Erythroblast (primary cell): ENCODE measurements at places on chromosomes 4 and X.
A peak's percentile ranks its signal among the peaks of the same experiment; 100 is the strongest.

GRCh38 chrX:40922307-40922706 is 162.9 kb upstream of the USP9X start:
- peak; percentile 24 for DNase-seq

DNA sequence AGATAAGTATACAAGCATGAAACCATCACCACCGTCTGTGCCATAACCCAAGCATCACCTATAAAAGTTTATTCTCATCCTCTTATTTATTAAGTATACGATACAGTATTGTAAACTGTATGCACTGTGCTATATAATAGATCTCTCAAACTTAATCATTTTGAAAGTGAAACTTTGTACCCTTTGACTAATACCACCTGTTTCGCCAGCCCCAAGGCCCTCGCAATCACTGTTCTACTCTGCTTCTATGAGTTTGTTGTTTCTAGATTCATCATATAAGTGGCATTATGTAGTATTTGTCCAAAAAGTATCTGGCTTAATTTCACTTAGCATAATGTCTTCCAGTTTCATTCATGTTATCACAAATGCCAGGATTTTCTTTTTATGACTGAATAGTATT is 72.1 kb upstream of the DOCK11 start:
- DNase-seq, result no peak

GRCh38 chrX:44873415-44874276 is 658 bp downstream of the KDM6A start:
- DNase-seq, result peak; percentile 65

GRCh38 chrX:14899607-14900006 is 26.4 kb downstream of the MOSPD2 start:
- no peak for DNase-seq

DNA sequence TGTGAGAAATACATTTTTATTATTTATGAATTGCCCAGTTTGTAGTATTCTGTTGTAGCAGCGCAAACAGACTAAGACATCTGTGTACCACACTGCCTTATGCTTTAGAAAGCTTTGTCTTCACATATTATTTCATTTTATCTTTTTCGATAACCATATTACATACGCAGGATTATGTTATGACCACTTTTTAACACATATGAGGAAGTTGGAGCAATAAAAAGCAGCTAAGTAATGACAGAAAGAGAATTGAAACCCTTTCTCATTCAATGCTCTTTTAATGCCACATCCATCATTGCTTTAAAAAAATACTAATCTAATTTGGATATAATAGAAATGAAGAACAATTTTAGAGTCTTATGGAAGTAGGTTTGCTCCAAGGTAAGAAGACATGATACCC is 99.7 kb downstream of the CT47B1 start:
- no peak for DNase-seq

DNA sequence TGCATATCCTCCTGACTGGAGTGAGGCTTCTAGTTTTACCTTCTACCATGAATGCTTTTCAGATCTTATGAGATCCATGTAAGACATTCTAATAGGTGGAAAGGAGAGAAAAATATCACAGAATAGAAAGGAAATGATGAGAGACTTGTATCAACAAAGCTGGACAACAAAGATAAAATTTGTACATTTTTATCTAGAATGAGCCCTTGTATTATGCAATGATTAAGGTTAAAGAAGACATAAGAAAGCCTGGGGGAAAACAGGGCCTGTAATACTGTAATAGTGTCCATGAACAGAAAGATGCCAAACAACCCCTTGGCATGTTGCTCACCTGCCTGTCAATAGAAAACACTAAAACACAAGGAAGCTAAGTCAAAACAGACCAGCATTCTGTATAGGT is 44.2 kb upstream of the SCRG1 start:
- DNase-seq, result peak; percentile 51

DNA sequence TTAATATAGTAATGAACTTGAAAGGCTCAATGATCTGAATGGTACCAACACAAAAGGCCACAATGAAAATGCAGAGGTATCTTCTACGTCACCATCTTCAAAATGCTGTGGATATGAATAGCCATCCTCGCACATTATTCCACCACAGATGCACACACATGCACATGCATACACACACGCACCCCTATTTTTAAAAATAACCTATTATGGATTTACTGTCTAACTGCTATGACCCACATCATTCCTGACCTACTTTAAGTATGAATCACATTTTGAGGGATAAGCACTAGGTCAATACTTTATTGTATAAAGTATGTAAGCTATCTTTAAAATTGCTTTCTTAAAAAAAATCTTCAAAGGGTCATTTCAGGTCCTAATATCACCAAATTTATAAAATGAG is 24.4 kb upstream of the CORIN start:
- DNase-seq, result no peak

GRCh38 chrX:45715748-45716147 is 515.1 kb upstream of the DIPK2B start:
- DNase-seq, result no peak

- DNase-seq, result no peak
These were observed 107.1 kb upstream of the SORBS2 start for GRCh38 chr4:185919107-185919506.

GRCh38 chr4:108003982-108004515 is 14.4 kb downstream of the HADH start:
- DNase-seq, result no peak

DNA sequence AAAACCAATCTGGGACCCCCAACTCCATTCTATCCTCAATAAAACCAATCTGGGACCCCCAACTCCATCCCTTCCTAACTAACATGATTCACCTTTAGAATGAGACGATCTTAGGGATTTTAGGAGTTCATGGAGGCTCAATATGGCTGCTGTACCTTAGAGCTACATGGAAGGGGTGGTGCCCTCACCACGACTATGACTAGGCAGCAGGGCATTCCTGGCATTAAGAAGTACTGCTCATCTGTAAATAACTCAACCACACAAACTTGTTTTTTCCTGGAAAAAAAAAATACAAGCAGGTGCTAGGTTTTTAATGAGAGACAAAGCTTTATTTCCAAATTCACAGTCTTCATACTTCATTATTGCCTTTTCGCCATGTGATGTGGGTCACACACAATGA is 346.5 kb upstream of the FAT1 start:
- no peak for DNase-seq

GRCh38 chr4:107825072-107825824 is 516 bp downstream of the SGMS2 start:
- DNase-seq, result no peak

GRCh38 chr4:77196866-77197265 is 39.9 kb downstream of the CCNG2 start:
- DNase-seq, result no peak

- no peak for DNase-seq
These were observed 26.1 kb upstream of the EREG start for GRCh38 chr4:74338792-74339333.

DNA sequence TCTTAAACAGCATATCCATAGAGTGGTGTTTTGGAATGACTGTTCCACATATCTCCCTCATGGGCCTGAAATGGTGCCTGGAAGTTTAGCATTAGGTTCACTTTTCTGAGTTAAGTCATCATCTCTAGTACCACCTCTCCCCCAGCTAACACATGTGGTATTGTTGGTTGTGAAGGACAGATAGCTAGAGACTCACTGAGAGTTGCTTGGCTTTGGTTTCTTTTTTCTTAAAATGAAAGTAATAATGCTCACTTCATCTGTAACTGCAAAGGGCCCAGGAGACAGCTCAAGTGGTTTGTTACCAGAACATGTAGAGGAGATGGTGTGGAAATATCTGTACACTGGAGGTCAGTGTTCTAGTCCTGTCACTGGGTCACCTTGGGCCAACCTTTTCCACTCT is 90.9 kb downstream of the EFNB1 start:
- no peak for DNase-seq

DNA sequence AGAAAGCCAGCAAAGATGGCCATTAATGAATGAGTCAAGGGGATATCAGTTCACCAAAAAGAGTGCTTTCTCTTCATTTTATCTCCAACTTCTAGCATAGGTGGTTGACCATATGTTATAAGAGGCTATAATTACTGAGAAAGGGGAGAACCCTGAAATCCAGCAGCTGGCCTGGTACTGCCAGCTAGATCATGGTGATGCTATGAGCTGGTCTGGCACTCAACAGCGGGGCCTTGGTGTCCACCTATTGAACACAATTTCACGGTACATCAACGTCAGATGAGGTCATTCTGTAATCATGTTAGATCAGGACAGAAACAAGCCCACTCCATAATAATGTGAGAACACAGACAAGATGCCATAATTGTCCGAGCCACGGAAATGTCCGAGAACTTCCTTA is 1644.8 kb upstream of the PCDH7 start:
- no peak for DNase-seq

- DNase-seq, result no peak
These were observed 15.8 kb downstream of the MAGEB1 start for GRCh38 chrX:30262763-30263162.

GRCh38 chrX:119071381-119071780 is 1.4 kb upstream of the CT47C1 start:
- DNase-seq, result no peak

- no peak for DNase-seq
These were observed 25.6 kb downstream of the ATP10D start for GRCh38 chr4:47510506-47511143.

GRCh38 chr4:38002451-38003071 is 42.4 kb downstream of the PTTG2 start:
- no peak for DNase-seq

- peak; percentile 1 for DNase-seq
These were observed 441.1 kb downstream of the KCNIP4 start for GRCh38 chr4:21507439-21507838.

- peak; percentile 5 for DNase-seq
These were observed 163.6 kb downstream of the ZNF674 start for GRCh38 chrX:46381630-46382029.

GRCh38 chr4:4532371-4533154 is 9.3 kb downstream of the STX18 start:
- DNase-seq, result peak; percentile 83

DNA sequence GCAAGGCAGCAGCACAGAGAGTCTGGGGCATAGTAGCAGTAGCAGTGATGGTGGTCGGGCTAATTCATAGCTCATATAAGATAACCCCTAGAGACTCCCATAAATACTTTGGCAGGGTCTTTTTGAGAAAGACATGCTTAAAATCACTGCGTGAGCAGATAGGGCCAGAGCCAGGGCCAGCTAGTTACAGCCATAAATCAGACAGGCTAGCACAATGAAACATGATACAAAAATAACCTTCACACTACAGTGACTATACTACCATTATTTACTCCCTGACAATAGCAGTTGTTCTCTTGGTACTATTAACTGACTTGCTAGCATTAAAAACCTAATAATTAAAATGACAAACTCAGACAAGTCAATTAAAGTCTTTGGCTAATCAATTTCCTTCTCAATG is 295.9 kb downstream of the SMARCA1 start:
- DNase-seq, result no peak

DNA sequence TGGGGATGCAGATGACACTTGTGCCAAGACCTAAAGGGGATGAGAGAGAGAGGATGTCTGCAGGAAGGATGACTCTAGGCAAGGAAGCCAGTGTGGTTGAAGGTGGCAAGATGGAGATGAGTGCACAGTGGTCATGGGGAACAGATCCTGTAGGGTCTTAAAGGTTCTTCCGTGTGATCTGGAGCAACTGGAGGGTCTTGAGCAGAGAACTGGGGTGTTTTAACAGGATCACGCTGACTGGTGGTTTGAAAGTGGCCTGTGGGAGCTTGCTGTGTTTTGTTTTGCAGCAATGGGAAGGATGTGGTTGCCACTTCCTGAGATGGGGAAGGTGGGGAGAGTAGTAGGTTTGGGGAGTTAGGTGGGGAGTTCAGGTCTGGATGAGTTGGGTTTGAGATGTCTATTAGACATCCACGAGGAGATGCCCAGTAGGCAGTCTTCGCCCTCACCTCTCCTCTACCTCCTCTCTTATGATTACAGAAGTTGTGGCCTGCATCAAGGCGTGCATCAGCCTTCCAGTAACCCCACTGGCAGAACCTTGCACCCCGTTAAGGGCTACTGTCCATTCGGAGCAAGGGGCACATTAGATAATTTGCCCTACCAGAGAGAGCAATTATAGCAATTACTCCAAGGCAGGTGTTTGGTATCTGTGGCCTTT is 1.4 kb upstream of the STBD1 start:
- DNase-seq, result no peak

GRCh38 chrX:136189222-136189621 is 41.9 kb downstream of the FHL1 start:
- DNase-seq, result no peak

DNA sequence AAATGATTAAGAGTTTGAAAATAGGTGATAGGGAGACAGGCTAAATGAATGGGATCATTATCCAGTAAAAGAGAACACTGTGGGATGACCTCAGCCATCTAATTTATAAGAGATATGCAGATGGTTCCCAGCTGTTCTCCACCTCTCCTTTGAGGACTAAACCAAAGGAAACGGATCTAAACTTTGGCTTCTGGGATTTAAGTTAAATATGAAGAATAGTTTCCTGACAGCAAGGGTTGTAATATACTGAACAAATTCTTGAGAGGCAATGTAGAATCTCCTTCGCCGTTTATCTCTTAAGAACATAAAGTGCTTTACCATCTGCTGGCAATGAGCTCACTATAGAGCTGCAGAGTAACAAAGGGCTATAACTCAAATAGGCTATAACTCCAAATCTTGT is 35.4 kb upstream of the HPGDS start:
- DNase-seq, result no peak

GRCh38 chrX:14194711-14195110 is 165.0 kb upstream of the GEMIN8 start:
- DNase-seq, result no peak
